Foreskin melanocyte (primary cell): ENCODE measurements at places on chromosomes 1 and 21.

DNA sequence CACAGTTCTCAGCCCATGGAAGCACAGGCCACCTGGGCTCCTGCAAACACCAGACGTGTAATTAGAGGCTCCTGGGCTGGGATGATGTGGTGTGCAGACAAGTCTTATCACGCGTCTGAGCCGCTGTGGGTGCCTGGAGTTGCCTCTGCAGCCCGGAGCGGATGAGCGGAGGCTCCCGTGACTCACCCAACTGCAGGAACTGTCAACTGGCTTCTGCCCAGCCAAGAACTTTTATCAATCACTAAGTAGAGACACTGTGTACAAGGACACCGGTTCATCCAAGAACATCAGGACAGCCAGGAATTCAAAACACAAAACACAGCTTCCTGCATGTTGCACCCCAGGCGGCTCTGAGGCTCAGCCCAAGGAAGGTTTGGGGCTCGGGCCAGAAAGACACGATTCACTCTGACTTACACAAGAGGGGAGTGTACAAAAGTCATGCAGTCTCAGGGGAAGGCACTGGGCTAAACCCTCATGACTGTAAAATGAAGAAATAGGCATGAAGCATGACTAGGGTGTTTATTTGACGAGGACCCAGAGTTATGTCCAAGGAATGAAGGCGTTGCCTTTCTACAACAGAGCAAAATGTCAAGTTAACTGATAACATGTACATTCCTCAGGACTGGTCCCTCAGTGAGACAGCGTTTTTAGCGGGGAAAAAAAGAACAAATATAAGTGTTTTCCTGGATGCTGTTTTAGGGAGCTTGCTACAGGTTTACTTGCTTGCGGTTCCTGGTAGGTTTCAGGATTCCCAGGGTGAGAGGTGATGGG lies 21.1 kb downstream of the ERRFI1 start:
- DNase-seq = peak; percentile 87

GRCh38 chr1:18536915-18537314 lies 56.2 kb downstream of the KLHDC7A start:
- DNase-seq = no peak

DNA sequence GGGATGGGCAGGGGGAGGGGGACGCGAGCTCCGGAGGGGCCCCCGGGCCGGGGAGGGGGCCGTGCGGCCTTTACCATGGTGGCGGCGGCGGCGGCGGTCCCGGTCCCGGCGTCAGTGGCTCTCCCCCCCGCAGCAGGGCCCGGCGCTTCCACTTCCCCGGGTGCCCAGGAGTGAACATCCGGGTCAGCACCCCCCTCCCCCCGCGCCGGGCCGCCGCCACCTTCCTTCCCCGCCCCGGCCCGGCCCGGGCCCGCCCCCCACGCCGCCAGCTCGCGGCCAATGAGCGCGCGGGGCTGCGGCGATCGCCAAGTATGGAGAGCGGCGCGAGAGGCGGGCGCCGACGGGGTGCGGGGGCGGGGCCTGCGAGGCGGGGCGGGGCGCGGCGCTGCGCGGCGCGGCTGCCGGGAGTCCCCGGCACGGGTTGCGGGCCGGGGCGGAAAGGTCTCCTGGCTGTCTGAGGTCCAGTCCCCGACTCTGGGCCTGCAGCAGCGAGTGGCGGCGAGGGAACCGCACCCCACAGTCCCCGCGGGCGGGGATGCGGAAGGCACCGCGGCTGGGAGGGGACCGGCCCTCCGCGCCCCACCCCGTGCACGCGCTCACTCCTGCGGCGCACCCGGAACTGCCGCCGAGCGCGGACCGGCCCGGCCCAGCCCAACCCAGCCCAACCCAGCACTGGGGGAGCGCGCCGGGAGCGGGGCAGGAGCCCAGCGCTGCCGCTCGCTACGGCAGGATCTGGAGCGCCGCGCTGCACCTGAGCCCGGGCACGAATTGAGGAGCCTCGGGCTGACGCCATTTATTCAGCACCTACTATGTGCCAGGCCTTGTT lies at the start of gene CAPZB:
CAPZB (minus strand) TSS at position 178 of the 826 bp plus-strand sequence; CDS start at position 77, 101 bp downstream.
- peak; percentile 70 for DNase-seq

GRCh38 chr1:212920246-212920645 lies 30.1 kb upstream of the VASH2 start:
- DNase-seq = no peak

GRCh38 chr1:66733348-66734017 lies 18.8 kb upstream of the DYNLT5 start:
- DNase-seq = no peak

- no peak for DNase-seq
These were observed 92.4 kb upstream of the DPT start for GRCh38 chr1:168821434-168821833.

DNA sequence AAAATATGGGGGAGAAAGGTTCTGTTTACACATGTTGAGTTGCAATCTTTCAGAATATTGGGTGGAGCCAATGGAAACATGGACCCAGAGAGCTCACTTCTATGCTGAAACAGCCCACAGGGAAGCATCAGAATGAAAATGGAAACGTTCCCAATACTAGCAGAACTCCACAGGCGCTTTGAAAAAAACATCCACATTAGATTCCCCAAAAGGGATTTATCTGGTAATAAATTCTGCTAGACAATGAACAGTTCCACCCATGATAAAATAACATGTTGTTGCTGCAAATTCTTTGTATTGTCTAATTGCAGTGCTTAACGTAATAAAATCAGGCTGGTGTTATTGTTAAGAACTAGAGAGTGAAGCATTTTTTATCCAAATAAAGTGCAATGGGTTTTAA lies 197.0 kb downstream of the GABPA start:
- no peak for DNase-seq

DNA sequence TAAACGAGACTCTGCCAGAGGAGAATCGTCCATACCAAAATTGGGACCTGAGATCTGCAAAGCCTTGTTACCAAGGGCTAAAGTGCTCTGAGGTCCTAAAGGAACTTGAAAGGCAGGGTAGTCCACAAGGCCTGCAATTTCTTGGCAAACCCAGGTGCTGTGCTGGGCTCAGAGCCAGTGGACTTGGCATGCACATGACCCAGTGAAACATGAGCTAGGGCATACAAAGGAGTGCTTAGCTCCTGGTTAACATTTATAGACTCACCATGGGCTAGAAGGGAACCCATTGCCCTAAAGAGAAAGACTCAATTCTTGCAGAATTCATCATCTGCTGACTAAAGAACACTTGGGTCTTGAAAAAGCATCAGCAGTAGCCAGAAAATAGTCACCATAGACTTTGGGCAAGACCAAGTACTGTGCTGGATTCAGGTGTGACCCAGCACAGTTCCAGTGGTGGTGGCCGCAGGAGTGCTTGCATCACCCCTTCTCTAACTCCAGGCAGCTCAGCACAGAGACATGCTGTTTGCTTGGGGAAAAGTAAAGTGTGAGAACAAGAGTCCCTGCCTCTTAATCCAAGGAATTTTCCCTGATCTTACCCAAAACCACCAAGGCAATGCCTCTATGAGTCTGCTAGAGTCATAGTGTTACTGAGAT lies 1069.4 kb upstream of the ADGRL2 start:
- no peak for DNase-seq

GRCh38 chr1:209190591-209191261 lies 392.8 kb upstream of the CAMK1G start:
- peak; percentile 29 for DNase-seq

GRCh38 chr21:34794686-34795085 lies 125.9 kb downstream of the CLIC6 start:
- DNase-seq = no peak

GRCh38 chr21:17435565-17436543 lies 77.0 kb upstream of the CXADR start:
- no peak for DNase-seq

GRCh38 chr21:46222436-46223116 lies 6.0 kb downstream of the LSS start:
- no peak for DNase-seq

- no peak for DNase-seq
These were observed 29.3 kb downstream of the PRDX6 start for GRCh38 chr1:173506437-173506836.

DNA sequence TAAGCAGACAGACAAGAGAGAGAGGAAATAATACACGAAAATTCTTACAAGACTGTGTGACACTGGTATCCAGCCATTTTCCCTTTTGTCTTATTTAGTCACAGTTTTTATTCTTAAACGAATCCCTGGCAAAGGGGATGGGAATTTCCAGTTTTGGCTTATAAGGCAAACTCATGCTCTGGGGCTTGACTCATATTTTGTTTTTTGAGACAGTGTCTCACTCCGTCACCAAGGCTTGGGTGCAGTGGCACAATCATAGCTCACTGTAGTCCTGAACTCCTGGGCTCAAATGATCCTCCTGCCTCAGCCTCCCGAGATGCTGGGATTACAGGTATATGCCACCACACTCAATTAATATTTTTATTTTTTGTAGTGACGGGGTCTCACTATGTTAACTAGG lies 31.9 kb downstream of the PTGER3 start:
- no peak for DNase-seq

GRCh38 chr1:52532731-52533327 lies 20.1 kb downstream of the TUT4 start:
- DNase-seq = no peak

DNA sequence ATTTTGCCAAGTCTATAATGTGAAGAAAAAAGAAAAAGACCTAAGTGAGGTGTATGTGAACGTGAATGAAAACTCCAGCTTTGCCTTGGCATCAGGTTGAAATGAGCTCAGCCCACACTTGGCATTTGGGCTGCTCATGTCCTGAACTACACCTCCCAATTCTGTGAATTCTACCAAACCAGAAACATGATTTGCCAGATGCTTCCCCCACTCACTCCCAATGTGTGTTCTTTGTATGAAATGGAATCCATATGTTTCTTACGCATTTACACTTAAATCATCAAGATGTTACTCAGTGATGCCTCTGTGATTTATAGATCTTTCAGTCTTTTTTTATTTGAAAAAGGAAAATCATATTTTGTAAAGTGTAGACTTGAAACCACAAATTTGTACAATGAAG lies 32.8 kb upstream of the RUNX1 start:
- no peak for DNase-seq

GRCh38 chr21:46061063-46061462 lies 36.8 kb upstream of the COL6A2 start:
- no peak for DNase-seq

DNA sequence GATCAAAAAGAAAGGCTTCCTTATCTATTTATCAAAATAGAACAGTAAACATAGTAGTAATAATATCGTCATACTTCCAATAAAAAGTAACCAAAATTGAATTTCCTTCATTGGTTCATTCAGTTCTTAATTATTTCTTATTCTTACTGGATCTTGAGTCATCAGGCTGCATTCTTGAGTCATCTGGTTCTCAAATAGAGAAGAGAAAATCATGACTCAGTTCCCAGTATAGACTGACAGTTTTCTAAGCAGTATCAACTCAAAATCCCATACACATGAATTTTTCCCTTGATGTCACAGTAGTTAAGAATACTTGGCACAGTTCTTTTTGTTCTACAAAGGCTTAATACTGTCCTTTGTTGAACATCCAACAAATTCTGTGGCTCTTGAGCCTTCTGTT lies 626.9 kb upstream of the ADGRL4 start:
- DNase-seq = peak; percentile 15

- no peak for DNase-seq
These were observed 88.5 kb upstream of the QSOX1 start for GRCh38 chr1:180066150-180066549.

- no peak for DNase-seq
These were observed 81.8 kb downstream of the PEX14 start for GRCh38 chr1:10556430-10557005.

DNA sequence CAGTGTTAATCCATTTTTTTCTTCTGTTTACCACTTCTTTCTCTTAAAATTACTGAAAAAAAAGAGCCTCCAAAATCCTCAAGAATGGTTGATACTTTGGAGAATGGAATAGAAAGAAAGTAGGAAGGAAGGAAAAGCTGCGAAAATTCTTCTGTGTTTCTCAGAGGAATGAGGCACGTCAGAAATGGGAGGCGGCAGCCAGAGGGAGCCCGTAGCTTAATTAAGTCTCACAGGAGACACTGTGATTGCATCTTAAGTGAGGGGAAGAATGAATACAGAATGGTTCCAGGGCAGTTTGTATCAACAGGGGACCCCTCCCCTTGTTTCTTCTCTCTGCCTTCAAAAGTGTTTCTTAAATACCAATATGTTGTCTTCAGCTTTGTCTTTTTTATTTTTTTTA lies 1099.5 kb downstream of the PLA2G4A start:
- peak; percentile 33 for DNase-seq

DNA sequence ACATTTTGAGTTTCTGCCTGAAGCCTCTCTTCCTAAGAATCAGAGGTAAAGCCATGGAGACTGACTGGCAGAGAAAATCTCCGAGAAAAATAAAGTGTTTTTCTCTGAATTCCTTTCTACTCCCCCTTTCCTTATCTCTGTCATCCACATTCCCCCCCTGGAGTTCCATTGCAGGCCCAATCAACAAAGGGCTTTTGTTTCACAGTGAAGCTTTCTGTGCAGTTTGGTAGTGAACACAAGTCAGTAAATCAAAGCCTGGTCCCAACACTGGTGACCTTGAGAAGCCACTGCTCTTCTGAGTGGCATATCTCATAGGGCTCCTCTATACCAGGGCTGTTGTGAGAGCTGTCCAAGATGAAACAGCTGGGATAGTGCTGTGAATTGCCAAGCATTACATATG lies 228.4 kb downstream of the SEC16B start:
- DNase-seq = peak; percentile 2

DNA sequence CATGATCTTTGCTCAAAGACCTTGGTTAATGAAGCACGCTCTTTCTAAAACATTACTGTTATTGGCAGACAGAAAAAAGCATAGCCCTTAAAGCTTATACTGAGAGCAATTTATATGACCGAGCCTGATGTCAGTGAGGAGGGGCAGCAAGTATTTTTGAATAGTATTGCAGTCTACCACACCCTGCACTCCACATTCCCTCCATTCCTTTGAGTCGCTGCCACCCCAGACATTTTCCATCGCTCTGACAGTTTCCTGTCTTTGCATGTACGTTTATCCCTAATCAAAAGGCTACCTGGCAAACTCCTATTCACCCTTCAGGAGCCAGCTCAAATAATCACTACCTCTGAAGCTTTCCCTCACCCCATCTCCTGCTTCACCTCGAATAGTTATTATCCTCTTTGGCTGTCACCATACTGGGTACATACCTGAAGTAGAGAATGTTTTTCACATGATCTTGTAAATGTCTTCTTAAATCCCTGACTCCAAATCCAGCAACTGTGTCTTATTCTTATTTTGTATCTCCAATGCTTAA lies 5.5 kb upstream of the JUN start:
- no peak for DNase-seq
